GM23248 (cell line): ENCODE measurements at places on chromosomes 16 and 17. TPM values are rescaled to one million over a fixed set of nuclear protein-coding genes. Genes with fewer than 3 reads are reported as not detected.

GRCh38 chr17:28404812-28405570, 1.0 kb downstream of the SLC46A1 start:
- DNase-seq = peak; percentile 68

- DNase-seq = no peak
Measured at GRCh38 chr16:84291226-84291625, 3.5 kb upstream of the WFDC1 start.

GRCh38 chr17:48589831-48590606, at the start of gene HOXB3:
Gene HOXB3, minus strand, starts transcription at chr17:48590241. Its CDS starts 37,767 bp downstream, at chr17:48552474.
- DNase-seq = no peak

- DNase-seq = no peak
Measured at GRCh38 chr17:14201988-14202380, 34.7 kb downstream of the CDRT15 start.

GRCh38 chr17:45225051-45225700, 3.5 kb downstream of the FMNL1 start:
- DNase-seq = no peak

GRCh38 chr17:65170839-65171238, 33.7 kb downstream of the RGS9 start:
- no peak for DNase-seq

CCL5 gene
- total RNA-seq = not detected in 2 replicates

DNA sequence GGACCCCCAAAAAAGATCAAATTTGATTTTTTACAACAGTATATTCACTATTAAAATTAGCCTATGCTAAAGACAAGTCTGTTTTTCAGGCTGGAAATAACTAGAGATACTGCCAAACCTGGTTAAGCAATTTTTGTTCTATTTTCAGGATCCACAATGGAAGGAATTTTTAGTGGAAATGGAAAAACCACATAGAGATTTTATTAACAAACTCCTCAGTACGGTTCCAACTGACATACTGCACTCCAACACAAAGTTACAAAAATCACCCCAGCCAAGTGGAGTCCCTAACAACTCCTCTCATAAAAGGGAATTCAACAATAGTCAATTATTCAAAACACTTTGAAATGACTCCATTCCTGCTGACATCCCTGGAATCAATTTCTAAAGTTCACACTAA, 101.6 kb upstream of the TOB1 start:
- peak; percentile 33 for DNase-seq

DNA sequence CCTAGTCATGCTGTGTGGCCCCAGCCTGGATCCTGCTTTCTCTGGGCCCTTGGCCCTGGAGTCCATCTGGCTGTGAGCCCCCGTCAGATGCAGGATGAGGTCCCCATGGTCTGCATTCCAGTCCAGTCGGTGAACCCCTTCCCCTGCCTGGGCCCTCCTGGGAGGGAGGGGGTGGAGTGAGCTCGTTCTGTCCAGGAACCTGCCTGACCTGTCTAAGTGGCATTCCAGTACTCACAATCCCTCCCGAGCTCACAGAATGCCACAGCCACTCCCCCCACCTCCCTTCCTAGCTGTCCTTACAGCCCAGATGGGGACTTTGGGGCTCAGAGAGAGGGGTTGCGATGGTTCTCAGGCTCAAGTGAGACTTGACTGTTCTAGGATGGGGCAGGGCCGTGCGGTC, 15.5 kb downstream of the SPNS2 start:
- DNase-seq = no peak

CDH15 gene
- total RNA-seq = not detected in 2 replicates

CCL2 gene
- total RNA-seq = 28.3 and 33.1 TPM in 2 replicates

FNDC8 gene
- total RNA-seq = not detected in 2 replicates

HBQ1 gene
- total RNA-seq = not detected in 2 replicates

COL1A1 gene
- total RNA-seq = 6,472 and 7,860 TPM in 2 replicates

DNA sequence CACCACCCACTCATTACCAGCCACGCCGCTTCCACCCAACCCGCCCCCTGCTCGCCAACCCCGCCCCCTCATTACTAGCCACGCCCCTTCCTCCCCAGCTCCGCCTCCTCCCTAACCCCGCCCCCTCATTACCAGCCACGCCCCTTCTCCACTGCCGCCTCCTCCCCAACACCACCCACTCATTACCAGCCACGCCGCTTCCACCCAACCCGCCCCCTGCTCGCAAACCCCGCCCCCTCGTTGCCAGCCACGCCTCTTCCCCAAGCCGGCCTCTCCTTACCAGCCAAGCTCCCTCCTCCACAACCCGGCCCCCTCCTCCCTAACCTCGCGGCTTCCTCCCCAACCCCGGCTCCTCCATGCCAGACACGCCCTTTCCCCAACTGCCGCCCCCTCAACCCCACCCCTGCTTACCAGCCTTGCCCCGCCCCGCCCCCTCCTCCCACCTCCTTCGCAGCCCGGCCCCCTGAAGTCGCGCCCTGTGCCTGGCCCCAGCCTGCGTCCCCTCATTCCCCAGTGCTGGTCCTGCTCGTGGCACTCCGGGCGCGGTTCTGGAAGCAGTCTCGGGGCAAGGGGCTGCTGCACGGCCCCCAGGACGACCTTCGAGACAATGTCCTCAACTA, 7.3 kb downstream of the SLC22A31 start:
- peak; percentile 72 for DNase-seq

DNA sequence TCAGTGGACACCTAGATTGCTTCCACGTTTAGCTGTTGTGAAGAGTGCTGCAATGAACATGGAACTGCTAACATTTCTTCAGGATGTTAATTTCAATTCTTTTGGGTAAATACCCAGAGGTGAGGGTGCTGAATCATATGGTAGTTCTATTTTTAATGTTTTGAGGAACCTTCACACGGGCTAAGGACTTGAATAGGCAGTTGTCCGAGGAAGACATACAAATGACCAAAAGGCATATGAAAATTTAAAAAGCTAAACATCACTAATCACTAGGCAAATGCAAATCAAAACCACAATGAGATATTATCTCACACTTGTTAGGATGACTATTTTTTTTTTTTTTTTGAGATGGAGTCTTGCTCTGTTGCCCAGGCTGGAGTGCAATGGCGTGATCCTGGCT, 173.3 kb downstream of the PRKCB start:
- DNase-seq = no peak

GRCh38 chr17:9647014-9647413, 1.7 kb downstream of the USP43 start:
- no peak for DNase-seq

DNA sequence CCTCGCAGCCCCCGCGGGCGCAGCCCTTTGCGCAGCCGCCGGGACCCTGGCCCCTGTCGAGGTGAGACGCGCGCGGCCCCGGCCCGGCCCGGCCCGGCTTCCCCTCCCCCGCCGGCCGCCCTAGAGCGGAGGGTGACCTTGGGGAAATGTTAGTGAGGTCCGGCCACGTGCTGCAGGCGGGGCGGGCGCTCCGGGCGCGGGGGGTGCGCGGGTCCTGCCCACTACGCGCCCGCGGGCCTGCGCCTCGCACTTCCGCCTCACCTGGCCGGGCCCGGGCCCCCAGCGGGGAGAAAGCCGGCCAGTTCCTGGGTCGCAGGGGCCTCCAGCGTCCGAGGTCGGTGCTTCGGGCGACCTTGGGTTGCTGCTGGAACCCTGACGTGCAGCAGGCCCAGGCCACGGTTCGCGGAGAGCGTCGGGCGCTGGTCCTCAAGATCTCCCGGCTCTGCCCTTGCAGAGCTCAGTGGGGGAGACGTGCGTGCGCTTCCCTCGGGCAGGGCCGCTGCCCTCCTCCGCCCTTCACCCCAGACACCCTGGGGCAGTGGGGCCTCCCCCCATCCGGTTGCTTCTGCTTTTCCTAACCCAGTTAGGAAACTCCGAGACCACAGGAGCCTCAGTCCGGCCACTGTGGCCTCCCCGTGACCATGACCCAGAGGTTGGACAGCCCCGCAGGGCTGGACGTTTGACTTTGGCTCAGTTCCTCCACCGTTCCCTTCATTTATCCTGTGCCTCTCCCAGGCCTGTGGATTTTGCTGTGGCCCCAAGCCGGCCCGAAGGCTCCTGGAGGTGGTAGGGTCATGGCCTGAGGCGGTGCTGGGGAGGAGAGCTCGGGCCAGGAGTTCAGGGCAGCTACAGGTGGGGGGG, 791 bp downstream of the MCRIP2 start:
- peak; percentile 64 for DNase-seq

- no peak for DNase-seq
Measured at GRCh38 chr16:86625029-86625428, 46.7 kb downstream of the FOXL1 start.

- no peak for DNase-seq
Measured at GRCh38 chr17:32646941-32647340, 160.1 kb downstream of the CDK5R1 start.

GRCh38 chr16:81127051-81127450, 30.9 kb upstream of the GCSH start:
- peak; percentile 83 for DNase-seq

GRCh38 chr17:49647256-49647585, 30.7 kb downstream of the SPOP start:
- DNase-seq = no peak

DOC2A gene
- total RNA-seq = not detected in 2 replicates

- peak; percentile 62 for DNase-seq
Measured at GRCh38 chr16:65249768-65250167, 127.9 kb upstream of the CDH11 start.
